ENCODE measurements at places on chromosomes 3 and 15. TPM values are rescaled to one million over a fixed set of nuclear protein-coding genes. Genes with fewer than 3 reads are reported as not detected.

DNA sequence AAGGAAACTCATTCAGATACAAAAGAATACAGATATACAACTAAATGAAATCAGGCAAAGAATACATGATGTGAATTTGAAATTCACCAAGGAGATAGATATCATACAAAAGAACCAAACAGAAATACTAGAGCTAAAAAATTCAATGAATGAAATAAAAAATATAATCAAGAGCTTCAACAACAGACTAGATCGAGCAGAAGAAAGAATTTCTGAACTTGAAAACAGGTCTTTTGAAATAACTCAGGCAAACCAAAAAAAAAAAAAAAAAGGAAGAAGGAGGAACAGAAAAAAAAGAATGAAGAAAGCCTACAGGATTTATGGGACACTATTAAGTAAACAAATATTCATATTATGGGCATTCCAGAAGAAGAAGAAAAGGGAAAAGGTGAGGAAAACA lies 137.8 kb downstream of the DMXL2 start:
- H3K27ac ChIP-seq: no peak overlapping the region
- no peaks in the 10 kb centered on the region for H3K27me3 ChIP-seq
- H3K4me3 ChIP-seq: no peak overlapping the region
- no peak for DNase-seq
- no peaks in the 10 kb centered on the region for H3K4me1 ChIP-seq

Gene SEMA3G
- total RNA-seq: not detected

GRCh38 chr3:172550347-172550943 lies 27.2 kb upstream of the TNFSF10 start:
- no peak overlapping the region for H3K4me3 ChIP-seq
- no peak overlapping the region for H3K27ac ChIP-seq
- no peaks in the 10 kb centered on the region for H3K36me3 ChIP-seq
- H3K4me1 ChIP-seq: peaks cover 19% of the 10 kb centered on the region

- no peak overlapping the region for H3K27ac ChIP-seq
- DNase-seq: no peak
- no peaks in the 10 kb centered on the region for H3K4me1 ChIP-seq
- no peaks in the 10 kb centered on the region for H3K27me3 ChIP-seq
Measured at GRCh38 chr15:23913081-23913480, 226.0 kb upstream of the NDN start.

DNA sequence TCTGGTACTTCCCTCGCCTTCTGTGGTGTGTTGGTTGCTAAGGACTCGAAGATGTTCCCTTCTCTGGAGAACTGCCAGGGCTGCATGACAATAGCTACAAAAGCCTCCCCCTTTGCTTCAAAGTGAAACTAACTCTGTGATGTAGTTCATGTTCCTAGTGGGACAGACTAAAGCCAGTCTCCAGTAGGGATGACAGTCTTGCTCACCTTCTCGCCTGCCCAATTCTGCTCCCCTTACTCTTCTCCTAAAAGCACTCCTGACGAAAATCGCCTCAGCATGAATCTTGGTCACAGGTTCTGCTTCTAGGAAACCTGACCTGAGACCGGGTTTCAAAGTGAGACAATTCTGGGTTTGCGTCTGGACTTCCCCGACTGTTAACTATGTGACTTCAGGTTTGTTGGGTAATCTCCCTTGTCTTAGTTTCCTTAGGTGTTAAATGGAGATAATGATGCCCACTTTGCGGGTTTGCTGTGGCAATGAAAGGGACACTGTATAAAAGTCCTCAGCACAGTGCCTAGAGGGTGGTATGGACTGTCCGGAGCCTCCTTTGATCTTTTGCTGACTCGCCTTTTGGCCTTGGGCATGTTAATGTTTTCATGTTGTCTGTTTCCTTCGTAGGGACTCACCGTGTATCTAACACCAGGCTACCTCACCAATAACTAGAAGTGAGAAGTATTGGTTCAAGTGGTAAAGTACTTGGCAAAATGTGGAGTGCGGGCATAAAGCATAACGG lies 24.9 kb upstream of the THRB start:
- no peak for DNase-seq
- H3K27ac ChIP-seq: no peak overlapping the region
- no peaks in the 10 kb centered on the region for H3K4me1 ChIP-seq
- peak overlapping the region; percentile 24 for H3K4me3 ChIP-seq
- H3K27me3 ChIP-seq: peaks cover 3% of the 10 kb centered on the region

DNA sequence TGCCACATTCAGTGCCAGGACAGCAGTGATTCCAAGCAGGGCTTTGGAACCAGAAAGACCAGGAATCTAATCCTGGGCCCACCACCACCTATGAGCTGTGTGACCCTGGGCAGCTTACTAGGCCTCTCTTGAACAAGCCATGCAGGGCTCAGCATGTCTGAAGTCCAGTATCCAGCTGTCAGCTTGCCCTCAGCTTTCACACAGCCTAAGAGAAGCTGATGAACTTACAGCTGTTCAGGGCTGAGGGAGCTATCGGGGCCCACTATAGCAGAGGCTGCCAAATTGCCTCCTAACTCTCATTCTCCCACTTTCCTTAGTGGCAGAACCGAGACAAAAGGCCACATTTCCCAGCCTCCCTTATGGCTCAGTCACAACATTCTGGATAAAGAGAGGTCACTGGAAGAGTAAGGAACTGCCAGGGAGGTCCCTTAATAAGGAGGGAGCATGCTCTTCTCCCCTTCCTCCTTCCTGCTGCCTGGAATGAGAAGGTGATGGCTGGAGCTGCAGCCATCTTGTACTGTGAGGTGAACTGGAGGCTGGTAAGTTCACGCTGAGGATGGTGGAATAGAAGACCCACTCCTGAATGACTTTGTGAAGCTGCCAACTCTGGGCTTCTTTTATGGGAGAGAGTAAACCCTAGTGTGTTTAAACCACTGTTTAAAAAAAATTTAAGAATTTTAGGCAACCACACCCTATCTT lies 34.5 kb downstream of the FEM1B start:
- DNase-seq: no peak
- H3K27ac ChIP-seq: no peak overlapping the region
- H3K36me3 ChIP-seq: no peaks in the 10 kb centered on the region
- no peak overlapping the region for H3K4me3 ChIP-seq
- peaks cover 4% of the 10 kb centered on the region for H3K27me3 ChIP-seq

GRCh38 chr3:77466562-77467115 lies 426.7 kb downstream of the ROBO2 start:
- H3K27me3 ChIP-seq: no peaks in the 10 kb centered on the region
- no peak overlapping the region for H3K4me3 ChIP-seq
- H3K27ac ChIP-seq: no peak overlapping the region
- H3K4me1 ChIP-seq: peaks cover 25% of the 10 kb centered on the region
- H3K36me3 ChIP-seq: no peaks in the 10 kb centered on the region

GRCh38 chr3:189512039-189512438 lies 119.2 kb upstream of the TP63 start:
- DNase-seq: no peak
- no peaks in the 10 kb centered on the region for H3K4me1 ChIP-seq
- H3K36me3 ChIP-seq: no peaks in the 10 kb centered on the region
- H3K27ac ChIP-seq: no peak overlapping the region

Gene C3orf38
- 23.8 TPM for total RNA-seq

GRCh38 chr15:57506422-57506821 lies 85.3 kb upstream of the MYZAP start:
- peaks cover 2% of the 10 kb centered on the region for H3K27me3 ChIP-seq
- DNase-seq: no peak
- H3K36me3 ChIP-seq: no peaks in the 10 kb centered on the region
- H3K4me3 ChIP-seq: no peak overlapping the region

GRCh38 chr3:45212095-45212468 lies 14.0 kb downstream of the TMEM158 start:
- peaks cover 42% of the 10 kb centered on the region for H3K4me1 ChIP-seq
- no peaks in the 10 kb centered on the region for H3K27me3 ChIP-seq
- no peak for DNase-seq
- no peak overlapping the region for H3K4me3 ChIP-seq
- H3K36me3 ChIP-seq: no peaks in the 10 kb centered on the region

Gene TLR9
- total RNA-seq: not detected

- DNase-seq: peak; percentile 56
- H3K4me1 ChIP-seq: peaks cover 63% of the 10 kb centered on the region
- H3K36me3 ChIP-seq: peaks cover 15% of the 10 kb centered on the region
- peak overlapping the region; percentile 40 for H3K4me3 ChIP-seq
Measured at GRCh38 chr3:73540969-73541740, 83.6 kb downstream of the PDZRN3 start.

DNA sequence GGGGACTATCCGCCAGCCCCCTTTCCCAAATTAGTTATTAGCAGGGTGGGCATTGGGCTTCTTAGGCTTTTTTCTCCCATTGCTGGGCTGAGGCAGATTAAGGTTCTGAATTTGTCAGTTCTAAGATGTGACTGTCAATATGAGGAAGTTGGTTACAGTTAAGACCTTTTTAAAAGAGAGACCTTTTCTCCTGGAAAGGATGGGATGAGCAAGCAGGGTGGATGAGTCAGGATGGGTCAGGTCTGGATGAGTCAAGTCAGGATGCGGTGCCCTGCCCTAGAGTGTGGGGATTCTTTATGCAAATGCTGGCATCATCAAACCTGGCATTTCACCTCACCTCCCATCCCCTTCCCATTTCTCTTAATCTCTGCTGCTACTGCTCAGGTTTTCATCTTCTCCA lies 1.9 kb downstream of the AEN start:
- peaks cover 60% of the 10 kb centered on the region for H3K4me1 ChIP-seq
- peak; percentile 87 for DNase-seq
- H3K27ac ChIP-seq: peak overlapping the region; percentile 88
- peaks cover 48% of the 10 kb centered on the region for H3K36me3 ChIP-seq

DNA sequence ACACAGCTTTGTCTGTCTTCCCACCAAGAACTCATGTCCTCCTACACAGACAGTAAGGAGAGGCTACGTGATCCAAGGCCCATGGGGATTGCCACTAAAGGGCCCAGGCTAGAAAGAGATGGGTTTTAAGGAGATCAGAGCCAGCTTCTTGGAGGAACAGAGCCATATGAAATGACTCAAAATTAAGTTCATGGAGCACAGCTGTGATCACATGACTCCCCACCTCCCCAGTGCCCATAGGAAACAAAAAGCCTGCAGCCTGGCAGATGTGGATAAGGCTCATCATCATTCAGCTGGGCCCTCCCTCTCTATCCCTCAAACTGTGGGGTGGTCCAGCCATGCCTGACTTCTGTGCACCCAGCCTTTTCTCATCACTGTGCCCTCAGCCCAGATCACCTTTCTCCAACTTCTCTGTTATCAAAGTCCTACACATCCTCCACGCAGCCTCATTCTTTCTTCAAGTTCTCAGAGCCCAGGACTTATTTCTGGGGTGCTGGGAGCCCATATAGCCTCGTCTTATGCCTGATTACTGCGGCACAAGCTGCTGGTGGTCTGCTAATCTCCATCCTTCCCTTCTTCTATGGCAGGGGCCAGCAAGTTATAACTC lies 137.6 kb downstream of the SMAD6 start:
- DNase-seq: no peak
- peaks cover 58% of the 10 kb centered on the region for H3K4me1 ChIP-seq
- H3K27me3 ChIP-seq: no peaks in the 10 kb centered on the region
- no peak overlapping the region for H3K4me3 ChIP-seq
- peak overlapping the region; percentile 43 for H3K27ac ChIP-seq
- no peaks in the 10 kb centered on the region for H3K36me3 ChIP-seq

GRCh38 chr15:31458596-31459399 lies 132.2 kb downstream of the KLF13 start:
- no peaks in the 10 kb centered on the region for H3K36me3 ChIP-seq
- no peak overlapping the region for H3K27ac ChIP-seq
- peaks cover 19% of the 10 kb centered on the region for H3K4me1 ChIP-seq
- DNase-seq: no peak
- H3K27me3 ChIP-seq: 0 out of 2 replicates have a peak, but pooled peaks cover 4% of the 10 kb centered on the region
- H3K4me3 ChIP-seq: no peak overlapping the region

DNA sequence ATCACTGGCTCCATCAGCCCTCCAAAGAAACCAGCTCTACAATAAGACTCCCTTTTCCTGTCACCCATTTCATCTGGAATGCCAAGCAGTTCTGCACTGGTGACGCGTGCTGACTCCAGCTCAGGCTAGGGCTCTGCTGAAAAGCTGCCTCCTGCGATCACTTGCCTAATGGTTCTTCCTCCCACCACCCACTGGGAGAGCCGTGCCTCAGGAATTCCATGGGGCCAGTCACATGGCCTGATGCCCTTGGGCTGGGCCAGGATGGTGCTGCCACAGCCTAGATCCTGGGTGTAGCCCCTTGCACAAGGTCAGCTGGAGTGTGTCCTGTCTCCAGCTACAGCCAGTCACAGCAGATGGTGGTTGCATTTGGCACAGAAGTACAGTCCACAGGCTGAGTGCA lies 98.9 kb downstream of the DNAJB8 start:
- peaks cover 2% of the 10 kb centered on the region for H3K27me3 ChIP-seq
- no peak for DNase-seq
- H3K4me3 ChIP-seq: no peak overlapping the region
- H3K36me3 ChIP-seq: no peaks in the 10 kb centered on the region
- peak overlapping the region; percentile 45 for H3K27ac ChIP-seq
- H3K4me1 ChIP-seq: peaks cover 19% of the 10 kb centered on the region

Gene MAGEF1
- 22.9 TPM for total RNA-seq

DNA sequence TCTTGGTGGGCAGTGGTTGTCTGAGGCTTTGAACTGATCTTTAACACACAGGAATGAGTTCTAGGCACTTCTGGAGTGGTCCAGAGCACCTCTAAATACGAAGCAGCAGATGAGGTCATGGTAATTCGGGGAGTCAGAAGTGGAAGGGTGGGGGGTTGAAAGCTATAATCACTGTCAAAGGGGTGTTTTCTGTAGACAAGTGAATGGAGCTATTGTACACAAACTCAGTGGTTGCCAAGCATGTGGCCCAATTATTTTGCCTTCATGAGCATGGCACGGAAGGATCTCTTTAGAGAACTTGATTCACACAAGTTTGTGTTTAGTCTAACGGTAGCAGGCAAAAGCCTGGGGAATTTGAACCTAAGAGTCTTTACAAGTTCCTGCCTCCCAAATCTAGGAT lies 6.3 kb downstream of the FRMD5 start:
- H3K36me3 ChIP-seq: peaks cover 4% of the 10 kb centered on the region
- peaks cover 2% of the 10 kb centered on the region for H3K27me3 ChIP-seq
- H3K27ac ChIP-seq: no peak overlapping the region
- no peak overlapping the region for H3K4me3 ChIP-seq
- H3K4me1 ChIP-seq: peaks cover 13% of the 10 kb centered on the region

DNA sequence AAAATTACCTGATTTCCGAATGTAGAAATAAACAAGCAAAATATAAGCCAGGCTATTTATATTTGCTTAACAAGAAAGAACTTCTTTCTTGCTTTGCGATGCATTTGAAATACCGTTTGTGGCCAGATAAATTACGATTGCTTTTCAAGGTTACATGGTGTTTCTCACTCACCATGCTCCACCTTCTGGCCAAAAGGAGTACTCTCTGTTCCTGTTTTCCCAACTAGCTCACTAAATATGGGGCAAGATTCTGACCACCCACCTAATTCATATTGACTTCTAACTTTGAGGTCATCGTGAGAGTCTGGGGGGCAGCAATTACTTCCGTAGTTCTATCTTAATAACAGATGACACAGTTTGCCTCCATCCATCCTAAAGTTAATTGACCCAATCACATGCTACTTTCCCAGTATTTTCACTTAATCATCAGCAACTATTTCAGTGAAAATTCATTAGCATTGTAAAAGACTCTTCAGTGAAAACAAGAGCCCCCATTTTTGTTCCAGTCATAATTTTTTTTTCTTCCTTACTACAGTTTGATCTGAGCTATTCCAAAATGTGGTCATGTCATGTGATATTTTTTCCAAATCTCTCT lies 25.9 kb downstream of the ACP3 start:
- H3K36me3 ChIP-seq: no peaks in the 10 kb centered on the region
- no peak overlapping the region for H3K27ac ChIP-seq
- peaks cover 22% of the 10 kb centered on the region for H3K4me1 ChIP-seq

Gene MUC4
- not detected for total RNA-seq

- no peak for DNase-seq
- H3K27ac ChIP-seq: no peak overlapping the region
Measured at GRCh38 chr15:57758560-57758959, 52.0 kb downstream of the POLR2M start.

GRCh38 chr15:71572452-71573053 lies 237.8 kb upstream of the NR2E3 start:
- H3K27me3 ChIP-seq: peaks cover 3% of the 10 kb centered on the region
- no peak overlapping the region for H3K4me3 ChIP-seq
- no peak overlapping the region for H3K27ac ChIP-seq
- H3K36me3 ChIP-seq: peaks cover 9% of the 10 kb centered on the region

Gene DAPK2
- 5.4 TPM for total RNA-seq
